ENCODE measurements at places on chromosomes 7 and 10. TPM values are rescaled to one million over a fixed set of nuclear protein-coding genes. Genes with fewer than 3 reads are reported as not detected.

- no peak overlapping the region for H3K4me3 ChIP-seq
- no peak for DNase-seq
- H3K27me3 ChIP-seq = no peaks in the 10 kb centered on the region
- no peaks in the 10 kb centered on the region for H3K4me1 ChIP-seq
These were observed 20.7 kb upstream of the CFTR start for GRCh38 chr7:117458977-117459583.

GRCh38 chr10:70830164-70830563, 14.4 kb downstream of the SGPL1 start:
- H3K27me3 ChIP-seq = no peaks in the 10 kb centered on the region
- no peak for DNase-seq
- H3K4me3 ChIP-seq = no peak overlapping the region
- no peaks in the 10 kb centered on the region for H3K36me3 ChIP-seq

GRCh38 chr7:25967278-25968204, 184.5 kb upstream of the NFE2L3 start:
- H3K36me3 ChIP-seq = no peaks in the 10 kb centered on the region
- H3K27ac ChIP-seq = no peak overlapping the region
- peaks cover 29% of the 10 kb centered on the region for H3K4me1 ChIP-seq
- H3K27me3 ChIP-seq = no peaks in the 10 kb centered on the region
- H3K4me3 ChIP-seq = no peak overlapping the region

NEUROG3 gene
- not detected for polyA plus RNA-seq

GRCh38 chr7:74176555-74176954, 2.4 kb downstream of the EIF4H start:
- H3K4me3 ChIP-seq = no peak overlapping the region
- peaks cover 55% of the 10 kb centered on the region for H3K4me1 ChIP-seq
- no peaks in the 10 kb centered on the region for H3K27me3 ChIP-seq
- H3K27ac ChIP-seq = no peak overlapping the region

GRCh38 chr7:18405726-18406125, 89.8 kb upstream of the HDAC9 start:
- no peak for DNase-seq
- no peaks in the 10 kb centered on the region for H3K4me1 ChIP-seq
- H3K4me3 ChIP-seq = no peak overlapping the region
- no peak overlapping the region for H3K27ac ChIP-seq
- H3K36me3 ChIP-seq = no peaks in the 10 kb centered on the region

PCLO gene
- 5.1 TPM for polyA plus RNA-seq

DNA sequence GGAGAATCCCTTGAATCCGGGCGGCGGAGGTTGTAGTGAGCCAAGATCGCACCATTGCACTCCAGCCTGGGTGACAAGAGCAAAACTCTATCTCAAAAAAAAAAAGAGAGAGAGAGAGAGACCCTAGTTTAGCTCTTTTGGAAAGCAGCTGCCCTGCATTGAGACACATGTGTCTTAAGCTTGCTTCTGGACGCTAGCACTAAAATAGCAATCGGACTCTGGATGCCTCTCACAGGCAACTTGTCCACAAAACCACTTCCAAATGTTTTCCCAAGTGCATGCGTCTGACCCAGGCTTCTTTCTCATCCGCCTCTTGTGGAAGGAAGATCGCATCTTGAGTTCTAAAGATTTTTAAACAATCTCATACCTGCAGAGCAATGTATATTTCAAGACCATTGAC, 182.7 kb downstream of the CUX1 start:
- no peaks in the 10 kb centered on the region for H3K4me1 ChIP-seq
- H3K27ac ChIP-seq = no peak overlapping the region
- no peaks in the 10 kb centered on the region for H3K27me3 ChIP-seq

- H3K36me3 ChIP-seq = no peaks in the 10 kb centered on the region
- no peaks in the 10 kb centered on the region for H3K27me3 ChIP-seq
- DNase-seq = no peak
- H3K4me3 ChIP-seq = no peak overlapping the region
- H3K27ac ChIP-seq = no peak overlapping the region
- H3K4me1 ChIP-seq = no peaks in the 10 kb centered on the region
These were observed 1064.1 kb upstream of the GHITM start for GRCh38 chr10:83075016-83075814.

- no peaks in the 10 kb centered on the region for H3K4me1 ChIP-seq
- H3K4me3 ChIP-seq = no peak overlapping the region
- no peaks in the 10 kb centered on the region for H3K27me3 ChIP-seq
- no peaks in the 10 kb centered on the region for H3K36me3 ChIP-seq
- H3K27ac ChIP-seq = no peak overlapping the region
These were observed 348.0 kb downstream of the GPAM start for GRCh38 chr10:111835574-111835973.

OPN1SW gene
- polyA plus RNA-seq = not detected

ASB10 gene
- not detected for polyA plus RNA-seq

DNA sequence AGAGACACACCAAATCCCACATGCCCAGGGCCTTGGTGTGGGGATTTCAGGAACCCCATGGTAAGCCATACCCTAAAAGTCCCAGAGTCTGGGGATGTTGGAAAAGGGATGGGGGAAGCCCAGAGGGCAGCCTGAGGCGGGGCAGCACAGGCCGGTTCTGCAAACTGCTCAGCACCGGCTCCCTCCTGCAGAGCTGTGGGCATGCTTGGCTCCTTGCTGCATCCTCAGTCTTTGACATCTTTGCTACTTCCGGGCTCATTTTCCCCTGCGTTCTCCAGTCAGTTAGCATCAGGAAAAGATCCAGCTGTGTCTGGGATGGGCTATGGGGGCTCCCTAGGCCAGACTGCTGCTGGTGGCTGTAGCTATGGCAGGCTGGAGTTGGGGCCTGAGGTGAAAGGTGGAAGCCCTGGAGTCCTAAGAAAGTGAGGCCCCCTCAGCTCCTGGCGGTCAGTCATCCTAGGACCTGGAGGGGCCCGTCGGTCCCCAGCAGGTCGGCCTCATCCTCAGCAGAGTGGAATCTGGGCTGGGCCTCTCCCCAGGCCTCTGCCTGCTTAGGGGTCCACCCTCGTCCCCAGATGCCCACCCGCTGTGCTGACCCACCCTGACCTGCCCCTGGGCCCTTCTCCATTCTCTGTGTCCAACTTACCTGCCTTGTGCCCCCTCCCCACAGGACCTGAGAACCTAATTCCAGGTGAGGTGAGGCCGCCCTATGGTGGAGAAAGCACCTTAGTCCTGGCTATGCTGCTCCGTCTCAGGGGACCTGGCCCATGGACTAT, 9.3 kb downstream of the TBATA start:
- H3K27ac ChIP-seq = no peak overlapping the region
- no peaks in the 10 kb centered on the region for H3K27me3 ChIP-seq
- H3K4me1 ChIP-seq = no peaks in the 10 kb centered on the region
- no peaks in the 10 kb centered on the region for H3K36me3 ChIP-seq

KCNH2 gene
- 27.9 TPM for polyA plus RNA-seq

- H3K4me1 ChIP-seq = peaks cover 5% of the 10 kb centered on the region
- H3K4me3 ChIP-seq = no peak overlapping the region
- peak overlapping the region; percentile 42 for H3K27ac ChIP-seq
- DNase-seq = no peak
These were observed 8.4 kb upstream of the AGR2 start for GRCh38 chr7:16813232-16813616.

DNA sequence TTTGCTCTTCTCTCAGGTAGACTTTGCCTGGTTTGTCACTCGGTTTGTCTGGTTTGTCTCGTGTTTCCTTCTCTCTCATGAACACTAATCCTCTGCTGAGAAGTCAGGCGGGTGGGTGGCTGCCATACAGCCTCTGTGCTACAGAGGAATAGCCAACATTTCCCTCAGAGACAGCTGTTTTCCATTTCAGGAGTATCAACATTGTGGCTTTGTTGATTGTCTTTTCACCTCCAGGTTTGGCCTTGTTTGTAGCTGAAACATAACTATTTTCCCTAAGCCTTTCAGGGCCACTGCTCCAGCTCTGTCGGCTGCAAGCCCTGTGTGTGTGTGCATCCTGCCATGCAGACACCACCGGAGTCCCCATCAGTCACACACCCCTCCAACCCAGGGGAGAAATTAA, 122.8 kb downstream of the BAMBI start:
- H3K4me1 ChIP-seq = no peaks in the 10 kb centered on the region
- H3K27ac ChIP-seq = no peak overlapping the region
- no peaks in the 10 kb centered on the region for H3K27me3 ChIP-seq
- DNase-seq = no peak
- H3K36me3 ChIP-seq = no peaks in the 10 kb centered on the region
- H3K4me3 ChIP-seq = no peak overlapping the region

DNA sequence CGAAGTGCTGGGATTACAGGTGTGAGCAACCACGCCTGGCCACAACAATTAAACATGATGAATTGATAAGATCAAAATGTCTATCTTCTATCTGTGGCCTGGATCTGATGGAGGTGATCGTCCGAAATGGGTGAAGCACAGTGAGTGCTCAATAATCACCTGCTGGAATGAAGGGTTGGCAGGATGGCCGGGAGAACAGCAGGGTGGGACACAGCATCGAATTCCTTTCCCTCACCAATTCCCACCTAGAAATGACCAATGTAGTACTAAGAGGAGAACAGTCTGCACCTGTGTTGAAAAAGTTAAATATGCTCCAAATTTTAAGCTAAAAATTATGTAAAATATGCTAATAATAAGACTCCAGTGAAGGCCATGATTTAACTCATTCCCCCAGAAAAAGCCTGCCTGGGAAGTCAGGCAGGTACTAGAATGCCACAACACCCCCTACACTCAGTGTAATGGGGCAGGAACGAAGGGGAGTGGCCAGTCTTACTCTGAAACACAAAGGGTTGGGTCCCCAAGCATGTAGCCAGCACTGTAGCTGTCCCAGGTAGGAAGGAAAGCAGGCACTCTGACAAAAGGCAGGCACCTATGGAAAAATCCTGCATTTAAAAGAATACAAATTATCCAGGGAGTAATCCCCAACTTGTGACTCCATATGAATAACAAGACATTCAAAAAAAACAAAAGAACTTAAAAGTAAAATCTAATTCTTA, 110.3 kb downstream of the VPS41 start:
- H3K27ac ChIP-seq = no peak overlapping the region
- H3K4me1 ChIP-seq = no peaks in the 10 kb centered on the region
- no peak for DNase-seq
- H3K4me3 ChIP-seq = no peak overlapping the region

- H3K36me3 ChIP-seq = no peaks in the 10 kb centered on the region
- no peaks in the 10 kb centered on the region for H3K4me1 ChIP-seq
- H3K27me3 ChIP-seq = no peaks in the 10 kb centered on the region
- H3K27ac ChIP-seq = no peak overlapping the region
- DNase-seq = no peak
- H3K4me3 ChIP-seq = no peak overlapping the region
These were observed 891.1 kb downstream of the NXPH1 start for GRCh38 chr7:9324513-9324912.

DENND10 gene
- 7.2 TPM for polyA plus RNA-seq

GRCh38 chr7:98420966-98421612, 20.2 kb upstream of the BAIAP2L1 start:
- no peaks in the 10 kb centered on the region for H3K27me3 ChIP-seq
- no peaks in the 10 kb centered on the region for H3K36me3 ChIP-seq
